ENCODE measurements at places on chromosomes 5 and 9.

- no peak for DNase-seq
These were observed 48.8 kb downstream of the NTNG2 start for GRCh38 chr9:132210472-132211145.

- no peak for DNase-seq
These were observed 22.3 kb upstream of the GABRP start for GRCh38 chr5:170761048-170761707.

DNA sequence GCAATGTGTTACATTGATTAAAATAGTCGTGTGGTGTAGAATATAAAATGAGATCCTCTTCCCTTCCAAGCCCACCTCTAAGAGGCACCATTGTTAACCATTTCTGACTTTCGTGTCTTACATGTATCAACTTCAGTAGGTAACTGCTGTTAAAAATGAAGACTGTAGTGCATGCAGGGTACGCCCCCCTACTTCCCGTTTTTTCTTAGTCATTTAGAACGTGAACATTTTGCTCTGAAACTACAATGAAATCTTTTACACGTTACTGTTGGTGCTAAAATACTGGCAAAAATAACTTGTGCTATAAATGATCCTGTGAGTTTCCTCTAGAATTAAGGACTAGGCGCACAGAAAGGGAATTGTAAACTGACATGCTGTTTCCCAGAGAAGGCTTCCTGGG is 41.5 kb downstream of the WNK2 start:
- no peak for DNase-seq

DNA sequence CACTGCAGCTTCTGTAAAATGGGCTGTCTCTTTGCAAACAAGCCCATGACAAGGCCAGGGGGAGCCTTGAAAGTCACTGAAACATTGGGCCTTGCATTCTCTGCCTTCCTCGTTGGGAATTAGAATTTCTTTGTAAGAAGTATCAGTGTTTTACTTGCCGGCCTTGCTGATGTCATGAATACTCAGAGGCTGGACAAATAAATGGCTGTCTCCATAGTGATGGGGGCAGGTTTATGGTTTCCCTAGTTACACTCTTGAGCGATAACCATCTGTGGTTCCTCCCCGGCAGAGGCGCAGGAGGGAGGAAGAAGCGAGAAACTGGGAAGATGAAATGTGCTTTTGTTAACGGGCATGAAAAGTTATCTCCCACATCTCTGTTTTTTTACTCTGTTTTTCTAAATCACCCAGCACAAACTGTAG is 272.7 kb upstream of the PANK3 start:
- DNase-seq, result no peak

GRCh38 chr9:69377291-69377690 is 52.3 kb downstream of the ENTREP1 start:
- no peak for DNase-seq

DNA sequence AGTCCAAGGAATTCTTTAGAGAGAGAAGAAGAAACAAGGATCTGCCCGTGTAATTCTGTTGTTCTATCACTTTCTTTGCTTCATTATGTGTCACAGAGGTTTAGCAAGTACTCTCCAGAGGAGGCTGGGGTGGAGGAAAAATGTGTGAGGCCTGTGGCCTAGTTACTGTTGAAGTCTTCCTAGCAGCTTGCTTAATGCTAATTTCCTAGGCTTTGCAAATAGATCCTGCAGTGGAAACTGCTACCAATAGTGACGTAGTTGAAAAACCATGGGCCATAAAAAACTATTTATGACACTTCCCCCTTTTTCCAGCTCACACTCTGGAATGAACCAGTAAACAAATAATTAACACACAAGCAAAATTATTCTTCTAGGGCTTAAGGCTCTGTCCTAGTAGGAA is 27.0 kb upstream of the C9orf72 start:
- no peak for DNase-seq

GRCh38 chr5:171739271-171739670 is 46.3 kb upstream of the SMIM23 start:
- DNase-seq, result no peak

GRCh38 chr5:119814655-119815054 is 185.3 kb downstream of the FAM170A start:
- DNase-seq, result no peak

- DNase-seq, result no peak
These were observed 64.8 kb upstream of the SPTLC1 start for GRCh38 chr9:92180002-92180400.

- DNase-seq, result no peak
These were observed 101.0 kb downstream of the STARD4 start for GRCh38 chr5:111411301-111411700.

DNA sequence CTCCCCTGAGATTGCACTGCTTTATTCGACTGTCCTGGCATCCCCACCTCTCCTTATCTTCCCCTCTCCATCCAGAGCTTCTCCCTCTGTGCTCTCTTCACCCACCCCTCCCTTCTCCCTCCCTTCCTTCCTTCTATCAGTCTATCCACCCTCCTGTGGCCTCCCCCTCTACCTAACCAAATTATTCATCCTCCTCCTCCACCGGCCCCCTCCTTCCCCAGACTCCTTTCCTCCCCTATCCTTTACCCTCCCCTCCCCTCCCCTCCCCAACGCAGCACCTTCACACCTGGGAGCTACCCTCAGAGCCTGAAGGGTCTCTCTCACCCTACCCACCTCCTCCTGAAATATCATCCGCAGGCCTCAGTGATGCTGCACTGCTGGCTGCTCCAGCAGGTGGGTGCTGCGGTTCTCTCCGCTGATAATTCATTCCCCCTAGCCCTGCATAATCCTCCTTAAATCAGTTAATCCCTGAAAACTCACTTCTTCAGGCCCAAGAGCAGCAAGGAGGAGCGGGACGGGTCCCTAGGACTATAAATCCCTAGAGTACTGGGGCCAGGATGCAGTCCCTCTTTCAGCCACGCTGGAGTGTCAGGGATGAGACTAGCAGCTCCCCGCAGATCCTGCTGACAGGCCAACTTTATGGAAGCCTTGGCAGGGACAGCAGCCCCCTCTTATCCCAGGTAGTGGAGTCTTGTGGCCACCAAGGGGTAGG is 97.8 kb downstream of the PCDH1 start:
- DNase-seq, result no peak
